ENCODE measurements at places on chromosomes 4 and X.

DNA sequence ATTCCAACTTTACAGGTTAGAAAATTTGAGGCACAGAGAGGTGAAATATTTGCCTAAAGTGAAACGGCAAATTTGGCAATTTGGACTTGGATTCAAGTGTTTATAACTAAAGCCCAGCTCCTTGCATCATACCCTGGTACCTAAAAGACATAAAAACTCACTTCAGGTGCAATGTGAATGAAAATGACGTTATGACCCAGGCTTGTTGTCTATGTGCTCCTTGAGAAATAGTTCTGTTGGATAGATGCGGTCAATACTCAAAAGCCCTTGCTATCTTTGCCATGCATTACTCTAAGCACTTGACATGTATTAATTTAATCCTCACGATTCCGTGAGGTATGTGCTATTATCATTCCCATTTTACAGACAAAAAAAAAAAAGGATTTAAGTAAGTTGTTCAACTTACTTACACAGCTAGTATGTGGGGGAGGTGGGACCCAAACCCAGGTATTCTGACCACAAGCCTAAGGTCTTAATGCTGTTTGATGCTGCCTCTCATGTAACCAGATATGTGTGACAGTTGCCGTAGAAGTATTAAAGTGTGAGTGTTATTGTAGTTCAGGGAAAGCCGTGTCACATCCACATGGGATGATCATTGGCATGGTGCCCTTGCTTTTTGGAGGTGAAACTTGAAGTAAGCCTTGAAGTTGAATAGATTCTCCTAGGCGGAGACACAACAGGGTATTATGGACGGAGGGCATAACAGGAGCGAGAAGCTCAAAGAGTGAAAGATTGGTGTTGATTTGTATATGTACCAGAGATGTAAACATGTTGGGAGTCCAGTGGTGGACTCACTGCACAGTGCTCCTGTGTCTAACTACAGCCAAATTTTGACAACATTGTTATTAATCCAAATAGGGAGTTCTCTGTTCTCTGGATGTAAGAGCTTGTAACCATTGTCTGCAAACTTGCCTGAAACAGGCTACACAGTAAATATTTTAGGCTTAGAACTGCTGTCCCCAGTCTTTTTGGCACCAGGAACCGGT is 3.1 kb downstream of the SCML1 start:
- DNase-seq = no peak

DNA sequence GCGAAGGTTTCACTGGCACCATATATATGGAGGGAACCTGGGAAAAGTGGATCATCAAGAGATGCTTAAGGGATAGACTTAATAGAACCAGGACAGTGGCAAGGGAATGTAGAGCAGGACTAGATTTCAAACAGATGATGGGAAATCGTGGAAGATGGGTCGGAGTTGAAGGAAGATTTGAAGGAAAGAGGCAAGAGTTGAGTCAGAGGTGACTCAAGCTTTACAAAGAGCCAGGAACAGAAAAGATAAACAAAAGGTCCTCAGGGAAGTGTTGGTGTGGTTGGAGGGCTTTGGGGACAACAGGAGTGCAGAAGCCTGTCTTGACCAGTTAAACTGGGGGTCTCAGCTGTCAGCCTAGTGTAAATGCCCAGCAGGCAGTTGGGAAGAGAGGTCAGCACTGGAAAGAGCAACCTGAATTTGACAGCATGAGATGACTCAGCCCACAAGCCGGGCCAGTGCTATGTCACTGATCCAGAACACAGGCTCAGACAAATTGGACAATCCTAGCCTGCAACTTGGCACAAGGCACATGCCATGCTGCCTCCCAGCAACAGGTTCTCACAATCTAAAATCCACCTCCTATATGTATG is 230.5 kb downstream of the IDS start:
- no peak for DNase-seq

- no peak for DNase-seq
These were observed 22.1 kb downstream of the UBE2K start for GRCh38 chr4:39719804-39720580.

GRCh38 chrX:47743504-47743903 is 84.5 kb upstream of the UXT start:
- no peak for DNase-seq

DNA sequence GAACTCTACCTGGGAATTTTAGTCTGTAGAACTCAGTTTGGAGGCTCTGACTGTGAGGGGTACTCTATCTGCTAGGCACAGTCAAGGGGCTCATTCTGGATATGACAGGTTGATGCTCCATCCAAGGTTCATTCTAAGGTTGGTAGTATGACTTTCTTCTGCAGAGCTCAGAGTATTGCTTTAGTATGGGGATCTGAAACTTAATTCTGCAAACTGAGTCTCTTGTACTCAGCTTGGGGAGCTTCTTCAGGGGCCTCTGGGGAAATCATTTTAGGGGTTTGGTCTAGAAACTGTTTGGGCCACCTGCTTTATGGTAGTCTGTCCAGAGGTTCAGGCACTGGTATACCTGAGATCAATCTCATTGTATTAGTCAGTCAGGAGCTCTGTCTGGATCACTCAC is 9.7 kb upstream of the TSR2 start:
- DNase-seq = no peak

GRCh38 chr4:140097572-140097971 is 56.4 kb downstream of the MAML3 start:
- DNase-seq = no peak

- peak; percentile 26 for DNase-seq
These were observed 67.5 kb upstream of the CLDN34 start for GRCh38 chrX:9899640-9900111.

DNA sequence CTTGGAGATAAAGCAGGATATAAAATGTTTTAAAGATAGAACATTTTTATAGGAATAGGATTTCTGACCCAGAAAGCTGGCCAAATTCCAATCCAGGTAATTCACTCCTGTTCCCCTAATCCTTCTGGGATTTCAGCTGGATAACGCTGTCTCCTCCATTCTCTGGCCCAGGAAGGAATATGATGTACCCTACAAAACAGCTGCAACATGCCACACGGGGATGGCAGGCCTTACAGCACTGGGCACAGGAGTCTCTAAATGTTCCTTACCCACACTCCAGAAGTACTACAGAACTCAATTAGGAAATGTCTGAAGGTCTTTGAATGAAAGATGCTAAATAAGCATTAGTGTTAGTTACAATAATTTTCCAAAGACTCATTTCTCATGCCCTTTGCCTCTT is 15.8 kb downstream of the CAMK2D start:
- DNase-seq = no peak

DNA sequence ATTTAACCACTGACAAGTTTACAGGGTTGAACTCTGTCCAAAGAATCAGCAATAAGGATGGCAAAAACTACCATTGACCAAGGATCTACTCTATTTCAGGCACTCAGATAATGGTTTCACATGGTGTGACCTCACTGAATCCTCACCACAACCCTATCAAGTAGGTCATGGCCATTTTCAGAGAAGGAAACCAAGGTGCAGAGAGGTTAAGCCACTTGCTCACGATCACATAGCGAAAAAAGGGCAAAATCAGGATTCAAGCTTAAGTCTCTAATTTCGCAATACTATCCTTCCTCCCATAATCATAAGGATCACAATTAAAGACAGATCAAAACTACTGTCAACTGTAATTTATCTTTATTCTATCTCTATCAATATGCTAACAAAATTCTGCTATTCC is 191.0 kb upstream of the AFF2 start:
- no peak for DNase-seq

DNA sequence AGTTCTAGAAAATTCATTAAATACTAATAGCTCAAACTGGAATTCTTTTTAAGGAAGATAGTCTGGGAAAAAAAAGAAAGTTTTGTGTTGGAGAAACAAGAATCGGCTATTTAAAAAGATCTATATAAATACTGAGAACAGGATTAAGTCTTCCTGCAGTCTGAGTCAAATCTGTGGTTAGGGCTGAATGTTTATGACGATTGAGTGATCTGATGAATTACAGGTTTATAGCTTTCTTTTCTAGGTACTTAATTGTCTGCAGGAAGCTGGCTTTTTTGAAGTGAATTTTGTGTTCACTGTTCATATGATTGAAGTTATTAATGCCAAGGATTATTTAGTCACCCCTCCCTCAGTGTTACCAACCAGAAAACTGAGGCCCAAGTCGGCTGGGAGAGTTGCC is 42.2 kb downstream of the TLL1 start:
- no peak for DNase-seq

DNA sequence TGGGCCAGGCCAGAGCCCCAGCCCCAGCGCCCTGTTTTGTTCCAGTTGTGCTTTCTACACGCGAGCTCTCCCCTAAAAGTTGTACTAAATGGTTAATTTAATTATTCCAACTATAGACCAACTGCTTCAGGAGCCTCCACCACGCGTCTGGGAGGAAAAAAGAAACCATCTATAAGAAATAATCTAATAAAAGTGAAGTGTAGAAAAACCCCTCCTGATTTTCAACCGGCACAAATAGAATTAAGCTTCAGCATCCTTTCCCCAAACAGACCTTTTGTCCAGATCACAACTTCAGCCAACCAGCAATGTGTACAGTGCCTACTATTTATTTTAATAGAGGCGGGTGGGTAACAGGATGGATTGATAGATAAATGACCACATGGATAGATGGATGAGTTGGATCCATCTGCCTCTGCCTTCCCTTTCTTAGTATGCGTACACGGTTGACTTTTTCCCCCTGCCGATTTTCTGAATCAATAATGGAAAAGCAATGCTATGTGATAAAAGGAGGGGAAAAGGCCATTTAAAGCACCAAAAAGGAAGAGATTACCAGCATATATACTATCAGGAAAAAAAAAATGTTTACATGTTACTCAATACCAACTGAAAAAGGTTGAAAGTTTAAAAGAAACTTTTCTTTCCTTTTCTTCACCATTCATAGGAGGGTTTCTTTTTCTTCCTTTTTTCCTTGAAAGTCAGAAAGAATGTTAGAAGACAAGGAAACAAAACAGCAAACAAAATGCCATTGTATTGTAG is 3.7 kb upstream of the PHOX2B start:
- no peak for DNase-seq

GRCh38 chr4:40330536-40330935 is 4.6 kb upstream of the CHRNA9 start:
- no peak for DNase-seq

- no peak for DNase-seq
These were observed 158.2 kb upstream of the MAP3K15 start for GRCh38 chrX:19673375-19674040.

GRCh38 chrX:20374900-20375438 is 108.3 kb upstream of the RPS6KA3 start:
- no peak for DNase-seq

DNA sequence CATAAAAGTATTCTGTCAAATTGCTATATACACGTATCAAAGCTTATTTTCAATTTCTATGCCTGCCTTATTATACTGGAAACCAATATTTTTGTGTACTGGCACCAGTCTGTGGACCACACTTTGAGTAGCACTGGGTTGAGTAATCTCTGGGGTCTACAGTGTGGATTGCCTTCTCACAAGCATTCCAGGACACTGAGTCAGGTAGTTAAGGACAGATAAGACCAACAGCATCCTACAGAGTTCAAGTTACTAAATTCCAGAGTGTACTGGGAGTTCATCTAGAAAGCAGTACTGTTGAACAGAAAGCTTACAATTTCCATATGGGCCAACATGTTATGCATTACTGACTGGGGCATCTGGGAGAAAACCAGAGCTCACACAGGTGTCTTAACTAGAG is 61.8 kb downstream of the VMA21 start:
- DNase-seq = no peak

DNA sequence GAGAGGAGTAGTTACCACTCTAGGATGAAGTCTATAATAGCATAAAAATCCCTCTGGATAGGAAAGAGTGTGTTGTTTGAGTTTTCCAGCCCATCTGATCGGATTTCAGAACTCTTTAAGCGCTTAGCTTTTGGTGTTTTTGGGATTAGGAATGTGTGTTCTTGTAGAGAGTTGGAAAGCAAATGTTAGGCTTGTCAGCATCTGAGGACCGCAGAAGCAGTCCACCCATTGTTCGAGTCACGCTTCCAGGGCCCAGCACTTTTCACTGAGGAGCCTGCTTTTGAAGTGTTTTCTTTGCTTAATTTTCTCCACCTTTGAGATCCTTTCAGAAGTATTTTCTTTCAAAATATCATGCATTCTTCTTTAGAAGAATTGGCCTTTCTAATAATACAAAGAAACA is 306.2 kb downstream of the TENM3 start:
- DNase-seq = no peak

GRCh38 chr4:98383431-98384106 is 122.4 kb downstream of the RAP1GDS1 start:
- DNase-seq = no peak

DNA sequence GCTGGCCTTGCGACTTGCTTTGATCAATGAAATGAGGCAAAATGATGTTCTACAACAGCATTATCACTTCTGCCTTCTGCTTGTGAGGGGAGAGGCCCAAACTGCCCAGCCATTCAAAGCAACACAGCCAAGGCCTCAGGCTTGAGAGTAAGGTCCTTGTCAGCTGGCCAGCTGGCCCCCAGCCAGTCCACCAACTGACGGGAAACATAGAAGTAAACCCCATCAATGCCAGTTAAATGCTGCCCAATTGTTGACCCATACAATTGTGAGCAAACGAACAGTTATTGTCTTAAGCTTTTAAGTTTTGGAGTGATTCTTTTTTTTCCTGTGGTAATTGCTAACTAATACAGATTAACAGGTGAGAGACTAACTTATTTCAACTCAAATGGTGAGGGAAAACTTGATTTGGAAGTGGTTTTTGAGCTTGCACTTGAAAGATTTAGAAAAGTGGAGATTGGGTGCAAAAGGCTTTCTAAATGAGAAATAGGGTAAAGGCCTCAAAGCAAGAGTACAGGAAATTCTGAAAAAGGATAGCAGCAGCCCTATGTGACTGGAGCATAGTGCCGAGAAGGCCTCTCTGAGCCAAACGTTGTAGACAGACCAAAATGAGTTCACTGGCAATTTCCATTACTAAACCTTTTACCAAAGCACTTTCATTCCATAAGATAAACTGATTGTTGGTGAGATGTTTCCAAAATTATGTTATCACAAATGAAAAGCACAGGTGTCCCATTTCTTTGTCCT is 66.9 kb downstream of the ARHGEF38 start:
- DNase-seq = no peak

DNA sequence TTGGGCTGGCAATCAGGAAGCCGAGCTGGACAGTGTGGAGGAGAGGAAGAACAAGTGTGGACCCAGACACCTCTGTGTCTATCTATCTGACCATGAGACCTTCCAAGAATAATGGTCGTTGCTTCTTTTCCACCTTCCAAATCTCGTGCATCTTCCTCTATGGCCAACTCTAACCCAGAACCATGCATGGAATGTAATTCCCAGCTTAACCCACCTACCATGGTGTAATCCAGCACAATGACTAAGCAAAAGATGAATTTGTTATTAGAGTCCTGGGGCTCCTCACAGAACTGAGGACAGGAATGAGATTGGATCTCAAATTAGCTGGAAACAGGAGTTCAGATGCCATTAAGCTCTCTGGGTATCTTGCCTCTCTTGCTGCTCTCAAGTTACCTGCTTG is 17.4 kb upstream of the TMEM184C start:
- DNase-seq = no peak

GRCh38 chrX:151722241-151722846 is 6.5 kb downstream of the FATE1 start:
- no peak for DNase-seq

- no peak for DNase-seq
These were observed 28.1 kb upstream of the RASGEF1B start for GRCh38 chr4:81499840-81500239.

- DNase-seq = no peak
These were observed 2.2 kb downstream of the SLITRK4 start for GRCh38 chrX:143633461-143634308.

Data from stimulated activated CD4-positive, alpha-beta T cell treated with anti-CD3 and anti-CD28 coated beads, Interleukin-15, amount 100 ng/mL, for 24 hours (primary cell).